ENCODE measurements at places on chromosomes 6 and 20.

- no peak for DNase-seq
These were observed 363.0 kb downstream of the UTRN start for GRCh38 chr6:144647971-144648651.

GRCh38 chr6:44138717-44139350 lies 11.5 kb downstream of the TMEM63B start:
- DNase-seq: no peak

DNA sequence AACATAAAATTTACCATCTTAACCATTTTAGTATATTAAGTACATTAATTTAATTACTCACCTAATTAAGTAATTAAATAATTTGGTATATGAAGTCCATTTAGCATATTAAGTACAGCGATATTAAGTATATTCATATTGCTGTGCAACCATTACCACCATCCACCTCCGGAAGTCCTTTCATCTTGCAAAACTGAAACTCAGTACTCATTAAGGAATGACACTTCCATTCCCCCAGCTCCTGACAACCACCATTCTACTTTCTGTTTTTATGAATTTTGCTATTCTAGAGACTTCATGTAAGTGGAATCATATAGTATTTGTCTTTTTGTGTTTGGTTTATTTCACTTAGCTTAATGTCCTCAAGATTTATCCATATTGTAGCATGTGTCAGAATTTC lies 61.1 kb upstream of the GTSF1L start:
- DNase-seq: no peak

GRCh38 chr6:156080371-156080770 lies 624.7 kb upstream of the NOX3 start:
- no peak for DNase-seq

DNA sequence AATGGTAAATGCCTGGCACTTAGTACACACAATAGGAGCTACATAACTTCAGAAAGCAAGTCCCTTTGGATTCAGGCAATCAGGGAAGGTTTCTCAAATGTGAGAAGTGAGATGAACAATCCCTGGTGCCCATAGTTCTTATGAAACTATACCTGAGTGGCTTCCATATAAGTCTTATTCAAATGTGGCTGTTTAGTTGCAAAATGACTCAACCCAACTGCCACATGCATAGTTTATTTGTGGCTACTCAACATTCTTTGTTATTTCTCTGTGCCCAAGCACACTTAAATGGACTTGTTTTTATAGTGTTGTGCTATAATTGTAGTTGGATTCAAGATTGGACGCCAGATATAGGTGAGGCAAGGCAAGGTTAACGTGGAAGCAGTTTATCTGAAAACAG lies 93.7 kb upstream of the ATXN1 start:
- no peak for DNase-seq

- DNase-seq: no peak
These were observed 11.5 kb upstream of the CST7 start for GRCh38 chr20:24937579-24937978.

GRCh38 chr6:38086346-38086745 lies 266.8 kb downstream of the ZFAND3 start:
- no peak for DNase-seq

- DNase-seq: no peak
These were observed 7.0 kb downstream of the COX4I2 start for GRCh38 chr20:31644701-31645100.

DNA sequence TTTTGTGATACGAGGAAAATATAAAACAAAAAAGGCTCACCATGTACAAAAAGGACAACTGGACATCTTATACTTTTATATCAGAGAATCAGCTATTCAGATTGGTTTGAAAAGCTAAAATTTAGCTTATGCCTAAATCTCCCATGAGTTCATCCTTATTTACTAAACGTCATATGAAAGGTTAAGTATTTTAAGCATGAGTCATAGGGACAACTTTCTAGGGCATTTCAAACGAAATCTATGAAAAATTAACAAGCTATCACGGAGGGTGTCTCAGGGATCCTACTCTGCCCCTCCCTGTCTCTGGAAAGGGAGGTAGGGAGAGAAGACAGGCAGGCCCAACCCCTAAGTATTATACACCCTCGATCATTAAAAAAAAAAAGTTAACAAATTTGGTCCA lies 124.1 kb upstream of the LOC128125822 start:
- no peak for DNase-seq

- DNase-seq: no peak
These were observed 223.1 kb upstream of the PRDM1 start for GRCh38 chr6:105862936-105863607.

GRCh38 chr20:38726804-38727606 lies 2.7 kb downstream of the SLC32A1 start:
- no peak for DNase-seq

DNA sequence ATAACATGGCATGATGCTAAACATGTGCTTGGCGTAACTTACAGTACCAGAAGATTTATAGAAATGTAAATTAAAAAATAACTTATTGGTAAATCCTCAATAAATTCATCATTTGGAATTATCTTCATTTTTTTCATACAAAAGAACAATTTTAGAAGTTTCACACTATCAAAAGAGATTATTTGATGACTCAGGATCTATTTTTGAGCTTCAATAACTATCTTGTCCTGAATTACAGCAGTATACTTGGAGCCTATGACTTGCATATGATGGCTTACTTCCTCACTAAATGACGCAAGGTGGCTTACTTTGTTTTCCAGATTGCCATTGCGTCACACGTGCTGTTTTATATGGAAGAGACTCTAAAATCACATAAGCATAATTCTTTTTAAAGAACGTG lies 49.2 kb downstream of the KHDRBS2 start:
- no peak for DNase-seq

- DNase-seq: no peak
These were observed 169.0 kb upstream of the PRDM1 start for GRCh38 chr6:105917038-105917695.

GRCh38 chr6:7424967-7425807 lies 35.6 kb downstream of the RIOK1 start:
- DNase-seq: no peak

DNA sequence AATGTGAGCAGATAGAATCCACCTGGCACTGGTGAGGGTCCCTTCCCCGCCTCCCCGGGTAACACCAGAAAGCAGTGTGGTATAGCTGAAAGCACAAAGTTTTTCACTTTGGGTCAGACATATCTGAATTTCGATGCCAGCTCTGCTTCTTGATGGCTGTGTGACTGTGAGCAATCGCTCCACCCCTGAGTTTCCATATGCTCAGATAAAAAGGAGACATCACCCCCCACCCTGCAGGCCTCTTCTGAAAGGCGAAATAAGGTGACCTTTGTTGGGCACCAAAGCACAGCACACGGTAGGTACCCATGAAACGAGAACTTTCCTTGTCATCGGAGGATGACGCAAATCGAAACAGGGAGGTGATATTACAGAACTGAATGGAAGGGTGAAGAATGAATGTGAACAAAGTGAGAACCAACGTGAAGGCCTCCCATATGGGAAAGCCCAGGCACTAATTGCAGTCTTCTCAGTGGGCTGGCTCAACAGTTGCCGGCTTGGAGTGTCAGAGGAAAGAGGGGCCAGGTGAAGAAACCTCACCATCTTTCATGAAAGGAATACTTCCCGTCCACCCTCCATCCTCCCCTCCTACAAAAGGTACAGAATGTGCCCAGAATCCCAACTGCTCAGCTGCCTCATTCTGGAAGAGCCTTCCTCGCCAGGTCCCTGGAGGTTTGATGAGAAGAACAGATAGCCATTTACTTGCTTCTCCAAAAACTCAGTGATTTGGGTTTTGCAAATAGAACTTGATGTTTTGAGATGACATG lies 61.8 kb downstream of the NFATC2 start:
- DNase-seq: no peak

DNA sequence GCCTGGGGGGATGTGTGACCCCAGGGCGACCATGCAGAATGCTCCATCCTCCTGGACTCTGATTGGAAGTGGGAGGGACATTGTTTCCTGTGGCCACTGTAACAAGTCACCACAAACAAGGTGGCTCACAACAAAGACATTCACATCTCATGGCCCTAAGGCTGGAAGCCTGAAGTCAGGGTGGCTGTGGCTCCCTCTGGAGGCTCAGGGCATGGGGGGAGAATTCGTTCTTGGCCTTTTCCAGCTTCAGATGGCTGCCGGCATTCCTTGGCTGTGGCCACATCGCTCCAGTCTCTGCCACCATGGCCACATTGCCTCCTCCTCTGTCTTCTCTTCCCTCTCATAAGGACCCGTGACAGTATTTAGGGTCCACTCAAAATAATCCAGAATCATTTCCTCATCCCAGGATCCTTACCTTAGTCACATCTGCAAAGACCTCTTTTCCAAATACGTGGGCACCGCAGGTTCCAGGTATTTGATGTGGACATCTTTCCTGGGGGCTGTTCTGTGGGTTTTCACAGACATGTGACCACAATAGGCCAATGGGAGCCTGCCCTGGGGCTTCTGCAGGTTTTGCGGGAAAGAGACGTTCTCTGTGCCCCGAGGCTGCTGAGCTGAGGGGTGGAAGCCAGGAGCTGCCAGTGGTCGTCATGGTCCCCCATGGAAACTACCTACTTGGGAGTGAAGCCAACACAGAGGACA lies 249.3 kb downstream of the PREX1 start:
- no peak for DNase-seq

GRCh38 chr6:64186592-64186991 lies 551.0 kb downstream of the PHF3 start:
- DNase-seq: no peak

DNA sequence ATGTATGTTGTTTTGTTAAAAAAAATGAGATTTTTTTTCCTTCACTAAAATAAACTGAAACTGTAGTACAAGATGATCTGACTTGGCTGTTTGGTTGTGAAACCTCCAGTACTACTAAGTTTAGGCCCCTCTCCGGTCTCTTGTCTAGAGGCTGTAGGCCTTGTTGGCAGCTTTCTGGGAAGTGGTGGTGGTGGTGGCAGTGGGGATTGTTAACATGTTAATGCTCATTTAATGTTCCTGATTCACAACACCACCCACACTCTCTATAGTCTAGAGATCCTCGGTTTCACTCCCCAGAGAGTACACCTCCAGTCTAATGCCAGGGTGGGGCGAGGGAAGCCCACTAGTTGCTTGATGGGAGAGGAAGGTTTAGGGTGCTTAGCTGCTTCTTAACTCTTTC lies 24.1 kb downstream of the STK4 start:
- no peak for DNase-seq

- no peak for DNase-seq
These were observed 80.3 kb upstream of the STMND1 start for GRCh38 chr6:17021539-17021889.

GRCh38 chr6:15530411-15530810 lies 132.4 kb downstream of the DTNBP1 start:
- no peak for DNase-seq

- no peak for DNase-seq
These were observed 181.9 kb downstream of the NFATC2 start for GRCh38 chr20:51360451-51361201.

DNA sequence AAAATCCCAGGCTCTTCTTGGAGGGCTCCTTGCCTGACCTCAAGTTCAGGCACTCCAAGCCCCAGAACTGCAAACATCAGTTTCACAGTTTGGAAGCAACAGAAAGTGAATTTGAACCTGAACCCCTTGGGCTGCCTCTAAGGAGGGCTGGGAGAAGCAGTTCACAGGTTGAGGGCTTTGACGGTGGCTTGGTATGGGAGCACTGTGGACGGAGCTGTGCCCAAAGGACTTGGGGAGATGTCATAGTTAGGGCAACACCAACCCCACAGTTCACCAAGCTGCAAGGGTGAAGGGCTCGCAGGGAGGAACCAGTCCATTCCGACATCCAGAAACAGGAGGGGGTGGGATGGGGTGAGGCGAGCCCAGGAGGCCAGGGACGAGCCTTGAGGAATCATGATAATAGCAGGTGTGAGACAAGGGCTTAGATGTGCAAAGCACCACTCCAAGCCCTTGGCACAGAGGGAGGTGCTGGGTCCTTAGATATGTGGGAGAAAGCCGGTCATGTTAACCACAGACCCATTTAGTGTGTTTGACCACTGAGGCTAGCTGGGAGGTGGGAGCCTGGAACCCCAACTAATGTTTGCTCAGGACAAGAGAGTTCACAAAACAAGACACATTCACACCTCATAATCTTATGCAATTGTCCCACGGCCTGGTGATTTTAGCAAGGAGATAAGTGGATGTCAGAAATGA lies 4.3 kb downstream of the CEBPB start:
- DNase-seq: no peak

GRCh38 chr6:129605095-129605494 lies 104.9 kb downstream of the ARHGAP18 start:
- DNase-seq: no peak

GRCh38 chr6:166655251-166655650 lies 28.2 kb upstream of the RPS6KA2 start:
- DNase-seq: no peak

- no peak for DNase-seq
These were observed 105.9 kb downstream of the KLHL32 start for GRCh38 chr6:97030431-97030830.

DNA sequence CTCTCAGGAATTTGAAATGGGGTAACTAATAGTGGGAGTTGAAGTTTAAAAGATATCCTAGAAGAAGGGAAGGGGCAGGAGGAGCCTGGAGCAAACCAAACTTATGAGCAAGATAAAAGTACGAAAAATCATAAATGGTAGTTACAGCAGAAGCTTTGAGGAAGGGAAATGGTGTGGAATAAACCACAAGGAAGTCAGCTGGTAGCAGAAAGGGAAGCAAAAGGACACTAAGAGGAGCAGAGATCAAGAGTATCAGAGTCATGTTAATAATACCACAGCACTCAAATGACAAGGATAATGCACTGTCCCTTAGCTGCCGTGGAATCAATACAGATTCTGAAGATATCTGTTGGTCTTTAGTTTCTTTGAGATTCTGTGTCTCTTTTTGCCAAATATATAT lies 44.9 kb upstream of the CCDC28A start:
- no peak for DNase-seq

DNA sequence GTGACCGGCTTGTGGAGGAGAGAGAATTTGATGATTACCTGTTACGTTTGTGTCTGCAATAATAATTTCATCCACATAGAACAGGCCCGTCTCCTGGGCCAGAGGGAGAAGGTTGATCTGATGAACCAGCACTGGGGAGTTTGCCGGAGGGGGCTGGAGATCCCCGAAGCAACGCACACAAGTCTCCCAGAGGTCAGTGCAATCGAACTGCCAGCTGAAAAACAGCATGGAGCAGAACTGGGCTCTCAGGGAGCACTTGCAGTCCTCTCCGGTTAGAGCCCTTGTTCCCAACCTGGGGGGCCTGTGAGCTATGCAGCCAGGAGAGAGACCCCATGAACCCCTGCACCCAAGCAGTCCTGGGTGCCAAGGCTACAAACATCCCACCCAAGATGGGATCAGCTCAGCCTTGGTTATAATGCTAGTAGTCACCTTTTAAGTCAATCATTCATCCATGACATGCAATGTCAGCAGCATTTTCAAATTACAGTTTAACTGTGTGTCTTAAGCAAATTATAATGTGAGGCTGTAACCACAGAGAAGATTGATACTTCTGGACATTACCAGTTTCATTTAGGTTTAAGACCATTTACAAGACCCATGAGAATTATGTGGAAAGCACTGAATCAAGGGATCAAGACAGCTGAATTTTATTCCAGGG lies 34.2 kb downstream of the PKHD1 start:
- DNase-seq: no peak

DNA sequence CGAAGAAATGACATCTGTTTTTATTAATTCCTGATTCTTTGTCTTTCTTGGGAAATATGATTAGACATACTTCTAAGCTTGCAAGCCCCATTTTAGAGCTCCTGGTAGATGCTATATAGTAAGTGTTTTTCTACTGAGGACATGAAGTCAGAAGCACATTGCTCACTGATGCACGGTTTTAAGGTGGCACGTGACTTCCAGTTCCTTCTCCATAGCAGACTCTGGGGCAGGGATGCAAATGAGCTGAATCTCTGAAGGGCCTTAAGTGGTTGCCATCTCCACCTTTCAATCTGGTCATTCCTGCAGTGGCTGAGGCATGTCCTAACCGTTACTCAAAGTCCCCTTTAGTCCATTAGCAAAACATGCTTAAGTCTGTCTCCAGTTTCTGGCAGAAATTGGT lies 421.2 kb upstream of the HTR1E start:
- no peak for DNase-seq

Measured in left renal pelvis (tissue), 4 donors.